Lung microvascular endothelial cell (primary cell): ENCODE measurements at places on chromosomes 4 and X. TPM values are rescaled to one million over a fixed set of nuclear protein-coding genes. Genes with fewer than 3 reads are reported as not detected.
A peak's percentile ranks its signal among the peaks of the same experiment; 100 is the strongest.

- DNase-seq: no peak
Measured at GRCh38 chr4:101981756-101982155, 191.2 kb downstream of the BANK1 start.

The IQCM gene
- not detected in 2 replicates for total RNA-seq

The MAGED4 gene
- 19.8 and 38.9 TPM in 2 replicates for total RNA-seq

- DNase-seq: no peak
Measured at GRCh38 chr4:102599886-102600285, 98.7 kb downstream of the NFKB1 start.

- DNase-seq: peak; percentile 63
Measured at GRCh38 chrX:55057675-55058249, 17.1 kb upstream of the PAGE2B start.
